Activated T-helper 9 cell treated with anti-CD3 and anti-CD28 coated beads, Interleukin-2, amount 50 U/mL, for 16 hours (primary cell): ENCODE measurements at places on chromosomes 1 and 21.

DNA sequence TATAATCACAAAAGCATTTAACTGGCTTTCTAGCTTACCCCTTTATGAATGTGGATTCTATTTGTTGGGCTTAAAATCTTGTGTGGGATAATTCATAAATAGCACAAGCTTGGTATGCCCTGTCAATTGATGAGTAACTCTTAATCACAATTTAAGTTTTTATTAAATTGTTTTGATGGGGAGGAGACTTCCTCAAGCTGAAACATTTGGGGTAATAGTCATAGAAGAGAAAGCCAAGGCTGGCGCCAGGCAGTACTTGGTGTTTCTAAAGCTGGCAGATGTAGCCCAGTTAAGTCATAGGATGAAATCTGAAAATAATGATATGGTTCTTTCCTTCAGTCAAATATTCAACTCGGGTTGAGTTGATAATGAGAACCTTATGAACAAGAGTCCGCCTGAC, 167.2 kb downstream of the FMN2 start:
- DNase-seq = no peak

- no peak for DNase-seq
Measured at GRCh38 chr1:2979191-2980072, 41.8 kb upstream of the ACTRT2 start.

- peak; percentile 22 for DNase-seq
Measured at GRCh38 chr1:225427235-225428067, at the start of gene LBR. TSS of gene LBR (minus strand) at chr1:225428038. CDS start at chr1:225424075, 3,963 bp downstream.

DNA sequence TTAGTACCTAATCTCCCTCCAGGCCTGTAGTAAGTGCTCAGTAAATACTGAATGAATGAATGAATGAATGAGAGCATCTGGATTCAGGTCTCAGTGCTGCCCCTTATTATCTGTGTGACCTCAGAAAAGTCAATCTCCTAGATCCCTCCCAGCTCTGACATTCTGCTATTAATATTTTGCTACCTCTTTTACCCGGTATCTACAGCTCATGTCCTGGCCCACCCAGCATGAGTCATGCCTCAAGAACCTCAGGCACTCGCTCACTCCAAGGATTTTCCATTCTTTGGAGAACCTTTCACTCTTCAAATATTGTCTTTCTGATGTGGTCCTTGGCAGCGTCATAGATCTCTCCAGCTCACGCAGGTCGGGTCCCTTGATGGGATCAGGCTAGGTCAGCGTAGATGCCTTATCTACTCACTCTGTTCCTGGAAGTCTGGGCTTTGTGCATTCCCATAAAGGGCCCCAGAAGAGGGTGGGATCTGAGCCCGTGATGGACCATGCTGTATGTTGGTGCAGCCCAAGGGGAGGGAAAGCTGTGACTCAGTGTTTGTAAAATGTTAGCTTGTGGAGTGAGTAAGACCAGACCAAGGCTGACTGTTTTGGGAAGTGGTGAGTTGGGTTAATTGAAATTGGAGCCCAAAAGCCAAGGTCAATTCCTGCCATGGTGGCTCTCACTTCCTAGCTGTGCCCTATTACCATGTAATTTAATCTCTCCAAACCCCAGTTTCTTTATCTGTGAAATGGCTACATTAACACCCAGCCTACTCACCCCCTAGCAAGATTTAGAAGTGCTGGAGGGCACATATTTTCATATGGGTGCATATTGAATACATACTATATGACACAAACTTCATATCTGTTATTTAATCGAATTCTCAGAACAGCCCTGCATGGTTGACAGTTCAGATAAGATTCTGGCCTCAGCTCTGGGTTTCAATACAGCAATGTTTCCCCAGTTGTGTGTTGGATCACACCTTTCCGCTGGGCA, 214.1 kb upstream of the USP24 start:
- no peak for DNase-seq

DNA sequence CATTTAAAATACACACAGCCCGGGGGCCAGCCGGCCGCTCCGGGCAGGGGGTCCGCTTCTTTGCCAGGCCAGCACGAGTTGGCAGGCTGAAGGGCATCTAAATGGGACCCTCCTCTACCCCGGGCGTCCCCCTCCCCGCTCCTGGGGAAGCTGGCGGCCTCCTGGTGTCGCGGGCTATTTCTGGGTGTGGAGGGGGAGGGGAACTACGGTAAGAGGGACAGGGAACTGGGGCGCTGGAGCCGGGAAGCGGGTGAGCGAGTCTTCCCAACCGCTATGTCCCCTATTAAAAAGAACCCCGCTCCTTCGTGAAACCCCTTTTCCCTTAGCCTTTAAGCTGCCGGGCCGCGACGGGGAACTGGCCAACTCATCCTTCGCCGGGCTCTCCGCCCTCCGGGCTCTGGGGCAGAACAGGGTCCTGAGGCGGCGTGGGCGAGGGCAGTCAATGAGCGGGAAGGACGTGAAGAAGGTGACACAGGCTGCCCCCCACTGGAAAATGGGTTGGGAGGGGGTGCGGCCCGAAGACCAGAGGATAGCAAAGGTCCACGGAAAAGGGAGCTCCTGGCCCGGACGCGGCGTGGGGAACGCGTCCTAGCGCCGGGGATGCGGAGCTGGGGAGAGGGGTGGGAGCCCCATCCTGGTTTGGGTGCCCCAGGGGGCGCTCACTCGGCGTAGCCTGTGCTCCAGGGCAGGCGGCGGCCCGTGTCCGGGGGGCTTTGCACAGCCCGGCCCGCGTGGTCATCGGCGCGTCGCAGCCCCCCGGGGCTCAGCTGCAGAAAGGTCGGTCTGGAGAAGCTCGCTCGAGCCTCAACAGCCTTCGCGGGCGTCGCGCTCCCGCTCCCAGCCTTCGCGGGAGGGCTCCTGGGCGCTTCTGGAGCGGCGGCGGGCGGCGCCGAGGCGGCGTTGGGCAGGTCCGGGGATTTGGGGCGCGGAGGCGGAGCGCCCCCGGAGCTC, 544 bp downstream of the PPM1J start:
- DNase-seq = no peak

GRCh38 chr1:89703469-89703868, 70.5 kb downstream of the LRRC8C start:
- no peak for DNase-seq

DNA sequence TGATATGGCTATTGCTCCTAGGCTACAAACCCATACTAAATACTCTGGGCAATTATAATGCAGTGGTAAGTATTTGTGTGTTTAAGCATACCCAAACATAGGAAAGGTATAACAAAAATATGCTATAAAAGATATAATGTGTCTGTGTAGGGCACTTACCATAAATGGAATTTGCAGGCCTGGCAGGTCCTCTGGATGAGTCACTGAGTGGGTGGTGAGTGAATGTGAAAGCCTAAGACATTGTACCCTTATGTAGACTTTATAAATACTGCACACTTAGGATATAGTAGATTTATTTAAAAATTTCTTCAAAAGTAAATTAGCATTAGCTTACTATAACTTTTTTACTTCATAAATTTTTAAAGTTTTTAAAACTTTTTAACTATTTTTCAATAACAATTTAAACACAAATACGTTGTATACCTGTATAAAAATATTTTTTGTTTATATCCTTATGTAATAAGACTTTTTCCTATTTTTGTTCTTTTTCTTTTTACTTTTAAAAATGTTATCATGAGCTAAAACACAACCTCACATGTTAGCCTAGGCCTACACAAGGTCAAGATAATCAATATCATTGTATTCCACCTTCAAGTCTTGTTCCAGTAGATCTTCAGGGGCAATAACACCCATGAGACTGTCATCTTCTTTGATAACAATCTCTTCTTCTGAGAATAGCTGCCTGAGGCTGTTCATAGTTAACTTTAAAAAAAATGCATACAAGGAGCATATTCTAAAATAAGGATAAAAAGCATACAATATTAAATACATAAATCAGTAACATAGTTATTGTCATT, 306.3 kb upstream of the RGS18 start:
- no peak for DNase-seq

DNA sequence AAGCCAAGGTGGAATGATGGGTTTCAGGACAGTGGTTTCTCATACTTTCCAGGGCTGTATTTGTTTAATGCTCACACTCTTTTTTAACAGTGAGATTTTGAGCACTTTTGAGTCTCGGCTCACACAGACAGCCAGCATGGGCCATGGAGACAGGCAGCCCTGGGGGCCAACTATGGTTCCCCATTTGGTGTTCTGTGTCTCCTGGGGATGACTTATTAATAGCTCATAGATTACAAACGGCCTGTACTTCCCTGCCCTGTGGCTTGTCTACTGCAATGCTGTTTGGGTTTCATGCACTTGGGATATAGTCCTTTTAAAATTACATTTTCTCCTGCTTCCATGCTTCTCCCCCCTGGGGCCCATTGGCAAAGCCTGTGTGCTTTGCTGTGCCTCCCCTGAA, 178.3 kb downstream of the KCNJ6 start:
- DNase-seq = no peak
